Smooth muscle cell of the umbilical artery (primary cell): ENCODE measurements at places on chromosomes 1 and 21. TPM values are rescaled to one million over a fixed set of nuclear protein-coding genes. Genes with fewer than 3 reads are reported as not detected.

Gene ARHGAP29
- total RNA-seq = 7.7 and 40.0 TPM in 2 replicates

Gene TMEM269
- not detected in 2 replicates for total RNA-seq

Gene ZNF496
- total RNA-seq = 12.8 and 19.7 TPM in 2 replicates

Gene ERVH48-1
- not detected in 2 replicates for total RNA-seq

Gene LRRC71
- 0.37 TPM in 1 of 2 replicates, not detected in the other for total RNA-seq

Gene CAP1
- 509 and 828 TPM in 2 replicates for total RNA-seq

Gene WNT3A
- total RNA-seq = not detected in 2 replicates

Gene TMEM81
- total RNA-seq = 1.4 and 1.8 TPM in 2 replicates

Gene RIMKLA
- under 0.01 and 0.05 TPM in 2 replicates for total RNA-seq

Gene GBP2
- total RNA-seq = 6.7 and 19.9 TPM in 2 replicates

Gene SCYL3
- 8.1 and 11.6 TPM in 2 replicates for total RNA-seq

Gene RAD54L
- total RNA-seq = 0.89 and 3.6 TPM in 2 replicates

Gene IFI44L
- 1.6 and 4.8 TPM in 2 replicates for total RNA-seq

Gene KCNT2
- 4.8 and 6.2 TPM in 2 replicates for total RNA-seq

Gene DDR2
- 188 and 189 TPM in 2 replicates for total RNA-seq

Gene HES3
- not detected in 2 replicates for total RNA-seq

Gene ZNF326
- total RNA-seq = 7.7 and 8.3 TPM in 2 replicates

Gene HAO2
- total RNA-seq = not detected in 2 replicates

Gene USH2A
- total RNA-seq = not detected in 2 replicates

Gene S100A12
- total RNA-seq = not detected in 2 replicates

Gene OR10R2
- not detected in 2 replicates for total RNA-seq

Gene VWA1
- total RNA-seq = 10.4 and 13.1 TPM in 2 replicates

Gene NEXN
- total RNA-seq = 16.3 and 19.3 TPM in 2 replicates

Gene DUSP10
- 21.9 and 37.4 TPM in 2 replicates for total RNA-seq
